GM23248 (cell line): ENCODE measurements at places on chromosomes 1 and 21. TPM values are rescaled to one million over a fixed set of nuclear protein-coding genes. Genes with fewer than 3 reads are reported as not detected.

- DNase-seq, result peak; percentile 31
Measured at GRCh38 chr1:92921031-92922023, 39.9 kb downstream of the DIPK1A start.

- DNase-seq, result no peak
Measured at GRCh38 chr1:22539510-22540118, 23.7 kb upstream of the EPHA8 start.

GRCh38 chr1:114310695-114311271, 157.1 kb upstream of the SYT6 start:
- peak; percentile 90 for DNase-seq

DNA sequence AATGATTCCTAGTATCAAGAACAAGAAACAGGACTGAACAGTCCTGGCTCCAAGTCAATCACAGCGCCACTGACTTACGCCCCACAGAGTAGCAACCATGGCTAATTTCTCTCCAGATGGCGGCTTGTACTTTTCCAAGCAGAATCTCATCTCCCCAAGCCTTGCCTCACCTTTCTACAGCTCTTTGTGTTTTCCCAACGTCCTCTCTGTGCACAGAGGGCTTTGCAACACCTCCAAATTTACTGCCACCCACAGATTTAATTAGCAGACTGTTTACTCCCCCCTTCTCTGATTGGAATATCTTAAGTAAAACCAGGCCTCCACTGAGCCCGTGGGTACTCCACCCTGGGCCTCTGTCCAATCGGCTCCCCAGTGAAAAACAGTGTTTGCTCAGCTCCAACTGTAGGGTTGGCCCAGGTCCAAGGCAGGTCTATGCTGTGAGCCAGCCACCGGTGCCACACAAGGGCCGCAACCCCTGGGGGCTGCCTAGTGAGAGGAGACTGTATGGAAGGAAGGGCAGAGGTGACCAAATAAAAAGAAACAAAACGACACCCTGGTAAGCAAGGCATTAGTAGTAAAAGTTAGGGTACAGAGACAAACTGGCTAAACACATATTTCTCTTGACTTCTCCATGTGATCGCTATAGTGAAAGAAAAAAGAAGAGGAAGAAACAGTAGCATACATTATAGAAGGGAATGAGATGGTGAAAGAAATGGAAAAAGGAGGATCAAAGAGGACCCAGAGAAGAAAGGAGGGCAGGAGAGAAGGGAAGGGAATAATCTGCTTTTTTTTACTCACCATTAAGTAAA, 128.4 kb upstream of the SOD1 start:
- peak; percentile 21 for DNase-seq

DNA sequence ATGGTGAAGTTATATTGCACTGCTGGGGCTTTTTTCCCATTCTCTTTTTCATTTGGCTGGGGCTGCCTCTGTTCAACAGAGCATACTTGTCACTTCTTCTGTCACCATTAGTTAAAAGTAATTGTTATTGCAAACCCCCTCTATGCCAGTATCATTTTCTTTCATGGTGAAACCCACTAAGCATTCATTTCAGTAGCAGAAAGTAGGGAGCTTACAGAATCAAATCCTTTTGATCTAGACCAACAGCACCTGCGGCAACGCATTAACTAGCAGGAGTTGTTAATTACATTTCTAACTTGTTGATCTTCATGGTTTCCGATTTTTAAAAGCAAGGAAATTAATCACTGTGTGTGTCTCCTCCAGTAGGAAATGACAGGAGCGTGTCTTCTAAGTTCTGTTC, 15.0 kb downstream of the SMYD2 start:
- no peak for DNase-seq

DNA sequence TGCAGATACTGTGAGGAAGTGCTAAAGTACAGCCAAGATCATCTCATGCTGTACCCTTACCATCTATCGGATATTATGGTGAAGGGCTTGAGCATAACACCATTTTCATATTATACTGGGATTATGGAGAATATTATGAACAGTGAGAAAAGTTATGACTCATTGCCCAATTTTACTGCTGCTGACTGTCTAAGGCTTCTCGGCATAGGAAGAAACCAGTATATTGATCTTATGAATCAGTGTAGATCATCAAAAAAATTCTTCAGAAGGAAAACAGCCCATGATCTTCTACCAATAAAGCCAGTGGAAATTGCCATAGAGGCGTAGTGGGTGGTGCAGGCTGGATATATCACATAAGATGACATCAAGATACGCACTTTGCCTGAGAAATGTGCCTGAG, 47.7 kb downstream of the PPIAL4G start:
- DNase-seq, result no peak

- no peak for DNase-seq
Measured at GRCh38 chr1:42847721-42848460, 1.5 kb downstream of the ZNF691 start.

GRCh38 chr1:61887931-61888564, 145.8 kb downstream of the PATJ start:
- no peak for DNase-seq

DNA sequence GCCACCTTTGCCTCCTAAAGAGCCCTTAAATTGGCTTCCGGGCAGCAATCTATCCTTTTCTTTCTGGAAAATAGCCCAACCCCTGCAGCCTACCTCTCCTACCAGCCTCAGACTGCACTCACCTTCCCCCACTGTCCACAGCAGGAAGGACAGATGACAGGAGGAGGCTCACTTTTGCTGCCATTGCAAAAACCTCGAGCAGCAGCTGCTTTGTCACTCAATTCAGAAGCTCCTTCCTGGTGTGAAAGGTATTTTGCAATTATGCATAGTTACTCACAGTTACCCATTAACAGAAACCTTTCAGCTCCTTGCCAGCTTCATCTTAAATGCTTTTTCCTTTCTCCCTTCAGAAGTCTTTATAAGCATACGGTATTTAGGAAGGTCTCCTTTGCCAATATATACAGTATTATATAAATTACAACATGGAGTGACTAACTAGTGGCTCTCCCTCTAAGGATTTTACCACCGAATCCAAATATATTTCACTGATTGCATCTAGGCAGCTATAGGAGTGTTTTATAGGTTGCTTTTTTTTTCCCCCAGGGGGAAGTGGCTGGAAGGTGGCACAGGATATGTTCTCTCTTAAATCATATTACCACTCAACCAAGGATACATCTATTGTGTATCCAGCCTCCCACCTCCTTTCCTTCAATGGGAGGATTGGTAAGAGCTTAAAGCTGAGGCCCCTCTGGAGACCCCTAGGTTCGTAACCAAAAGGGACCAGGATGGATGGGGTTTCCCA, 142.1 kb upstream of the IPO9 start:
- DNase-seq, result peak; percentile 30

GRCh38 chr1:94672934-94673333, 131.4 kb upstream of the F3 start:
- DNase-seq, result peak; percentile 41

- no peak for DNase-seq
Measured at GRCh38 chr1:243658594-243659105, 191.4 kb downstream of the AKT3 start.

DNA sequence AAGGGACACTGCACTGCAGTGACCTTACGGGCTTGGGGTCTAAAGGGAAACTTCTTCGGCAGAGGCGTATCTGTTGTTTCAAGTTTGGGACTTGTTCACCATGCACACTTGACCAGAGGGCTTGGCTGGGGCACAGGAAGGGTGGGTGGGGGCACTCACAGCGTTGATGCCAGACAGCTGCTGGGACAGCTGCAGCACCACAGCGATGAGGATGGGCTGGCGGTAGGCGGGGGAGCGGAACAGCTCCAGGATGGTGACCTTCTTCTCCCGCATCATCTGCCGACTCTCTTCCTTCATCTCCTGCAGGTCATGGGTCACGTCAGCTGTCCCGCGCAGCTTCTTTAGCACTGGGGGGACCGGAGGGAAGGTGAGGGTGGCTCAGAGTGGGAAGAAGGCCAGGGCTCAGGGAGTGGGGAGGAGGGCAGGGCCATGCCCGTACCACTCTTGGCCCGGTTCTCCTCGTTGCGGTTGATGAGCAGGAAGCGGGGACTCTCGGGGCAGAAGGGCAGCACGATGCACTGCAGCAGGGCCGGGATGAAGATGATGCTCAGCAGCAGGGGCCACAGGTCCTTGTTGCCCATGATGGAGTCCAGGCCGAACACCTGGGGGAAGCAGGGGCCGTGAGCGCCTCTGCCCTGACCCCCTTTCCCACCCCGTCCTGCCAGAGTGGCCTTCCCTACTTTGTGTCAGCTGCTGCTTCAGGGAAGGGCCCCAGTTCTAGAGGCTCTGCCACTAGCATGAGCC, 29.1 kb downstream of the SLC2A1 start:
- no peak for DNase-seq

DNA sequence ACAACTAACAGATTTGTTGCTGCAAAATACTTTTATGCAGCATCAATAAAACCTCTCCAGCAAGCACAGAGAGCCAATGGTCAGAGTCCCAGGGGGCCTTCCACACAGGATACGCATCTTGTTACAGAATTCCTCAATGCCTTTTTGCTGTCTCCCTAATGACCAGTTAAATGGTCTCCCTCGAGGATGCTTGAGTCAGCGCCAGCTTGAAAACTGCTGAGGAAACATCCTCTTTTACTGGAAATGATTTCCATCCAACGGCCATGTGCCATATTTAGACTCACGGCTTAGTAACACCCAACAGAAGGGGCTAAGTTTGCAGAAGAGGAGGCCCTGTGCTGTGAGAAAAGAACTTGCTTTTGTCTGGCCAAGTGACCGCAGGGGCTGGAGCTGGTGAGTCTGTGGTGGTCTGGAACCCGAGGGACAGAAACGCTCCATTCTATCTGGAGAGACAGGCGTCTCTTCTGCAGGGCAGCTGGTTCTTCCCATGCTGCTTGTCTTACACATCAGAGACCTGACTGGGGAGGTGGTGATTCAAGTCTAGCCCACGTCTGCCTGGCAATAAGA, 496.4 kb downstream of the SETD4 start:
- DNase-seq, result peak; percentile 94

- no peak for DNase-seq
Measured at GRCh38 chr1:2594641-2595131, 8.1 kb downstream of the PRXL2B start.

DNA sequence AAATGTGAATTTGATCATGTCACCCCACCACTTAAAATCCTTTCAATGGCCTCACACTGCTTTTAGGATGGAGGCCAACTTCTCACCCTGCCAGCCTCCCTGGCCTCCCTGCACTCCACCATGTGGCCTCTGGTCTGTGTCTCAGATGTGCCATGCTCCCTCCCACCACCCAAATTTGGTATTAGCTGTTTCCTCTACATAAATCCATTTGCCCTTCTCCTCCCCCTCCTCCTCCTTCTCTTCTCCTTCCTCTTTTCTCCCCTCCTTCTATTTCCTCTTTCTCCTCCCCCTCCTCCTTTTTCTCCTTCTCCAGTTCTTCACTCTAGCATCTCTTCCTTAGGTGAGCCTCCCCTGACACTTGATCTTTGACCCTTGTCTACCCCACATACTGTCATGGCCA, 16.7 kb upstream of the GUCA2B start:
- no peak for DNase-seq

CDA gene
- 3.0 and 5.9 TPM in 2 replicates for total RNA-seq

HES4 gene
- 3.1 and 7.6 TPM in 2 replicates for total RNA-seq

BMP8B gene
- total RNA-seq, result not detected in 2 replicates

DFFA gene
- 27.9 and 35.0 TPM in 2 replicates for total RNA-seq

C1orf116 gene
- not detected in 2 replicates for total RNA-seq

DIO1 gene
- total RNA-seq, result not detected in 2 replicates
